ENCODE measurements at places on chromosomes 2 and 18.

GRCh38 chr2:162890690-162891311 lies 52.2 kb upstream of the KCNH7 start:
- DNase-seq, result peak; percentile 63

DNA sequence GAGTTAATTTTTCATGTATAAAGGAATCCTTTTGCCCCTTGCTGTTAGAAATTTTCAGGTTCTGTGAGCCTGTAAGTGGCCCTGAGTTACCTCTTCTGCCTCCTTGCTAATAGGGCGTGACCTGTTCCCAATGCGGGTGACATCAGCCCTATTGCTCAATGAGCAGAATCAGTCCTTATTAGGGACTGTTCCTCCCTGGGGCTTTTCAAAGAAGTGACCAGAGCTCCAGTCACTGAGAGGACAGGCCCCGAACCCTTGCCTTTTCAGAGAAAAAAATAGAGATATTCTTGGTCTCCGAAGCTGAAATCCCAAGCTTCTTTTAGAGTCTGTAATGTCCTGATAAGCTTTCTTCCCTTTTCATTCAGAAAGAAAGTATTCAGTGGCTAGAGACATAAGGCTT lies 8.2 kb upstream of the APOB start:
- no peak for DNase-seq

GRCh38 chr2:165634855-165635254 lies 159.2 kb downstream of the GALNT3 start:
- peak; percentile 33 for DNase-seq

GRCh38 chr2:10057231-10058107 lies 14.1 kb downstream of the KLF11 start:
- peak; percentile 93 for DNase-seq

- no peak for DNase-seq
Observed at GRCh38 chr2:31223026-31223425, 5.7 kb upstream of the CAPN14 start.

- DNase-seq, result no peak
Observed at GRCh38 chr2:174326161-174327020, 8.4 kb upstream of the SP9 start.
